ENCODE measurements at places on chromosomes 12 and 14.
A peak's percentile ranks its signal among the peaks of the same experiment; 100 is the strongest.

GRCh38 chr12:82058197-82058596 lies 299.0 kb upstream of the PPFIA2 start:
- DNase-seq = no peak

DNA sequence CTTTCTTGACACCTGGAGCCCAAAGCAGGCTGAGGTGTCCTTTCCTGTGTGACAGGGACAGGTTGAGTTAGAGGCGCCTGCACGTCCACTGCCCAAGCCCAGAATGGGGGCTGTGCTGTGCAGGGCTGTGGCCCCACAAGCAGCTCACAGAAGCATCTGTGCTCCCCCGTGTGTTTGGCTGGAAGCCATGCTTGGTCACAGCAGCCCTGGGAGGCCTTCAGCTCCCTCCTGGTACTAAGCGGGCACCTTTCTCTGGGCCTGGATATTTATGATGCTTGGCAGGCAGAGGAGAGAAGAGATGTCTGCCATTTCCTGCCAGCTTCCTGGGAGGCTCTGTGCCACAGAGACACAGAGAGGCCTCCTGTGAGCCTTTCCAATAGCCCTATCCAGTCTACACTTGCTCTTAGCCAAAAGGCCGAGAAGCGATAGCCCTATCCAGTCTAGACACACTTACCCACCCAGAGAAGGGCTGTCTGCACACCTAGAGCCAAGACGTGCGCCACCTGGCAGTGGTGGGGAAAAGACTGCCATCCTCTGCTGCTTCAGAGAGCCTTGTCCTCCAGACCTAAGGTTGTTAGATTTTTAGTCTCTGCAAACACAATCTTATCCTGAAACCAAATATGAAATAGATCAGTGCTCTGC lies 117.4 kb downstream of the GCH1 start:
- DNase-seq = no peak

- DNase-seq = no peak
These were observed 67.5 kb upstream of the SLC35F4 start for GRCh38 chr14:57933349-57933748.

GRCh38 chr14:100905166-100905565 lies 1.6 kb upstream of the RTL1 start:
- no peak for DNase-seq

DNA sequence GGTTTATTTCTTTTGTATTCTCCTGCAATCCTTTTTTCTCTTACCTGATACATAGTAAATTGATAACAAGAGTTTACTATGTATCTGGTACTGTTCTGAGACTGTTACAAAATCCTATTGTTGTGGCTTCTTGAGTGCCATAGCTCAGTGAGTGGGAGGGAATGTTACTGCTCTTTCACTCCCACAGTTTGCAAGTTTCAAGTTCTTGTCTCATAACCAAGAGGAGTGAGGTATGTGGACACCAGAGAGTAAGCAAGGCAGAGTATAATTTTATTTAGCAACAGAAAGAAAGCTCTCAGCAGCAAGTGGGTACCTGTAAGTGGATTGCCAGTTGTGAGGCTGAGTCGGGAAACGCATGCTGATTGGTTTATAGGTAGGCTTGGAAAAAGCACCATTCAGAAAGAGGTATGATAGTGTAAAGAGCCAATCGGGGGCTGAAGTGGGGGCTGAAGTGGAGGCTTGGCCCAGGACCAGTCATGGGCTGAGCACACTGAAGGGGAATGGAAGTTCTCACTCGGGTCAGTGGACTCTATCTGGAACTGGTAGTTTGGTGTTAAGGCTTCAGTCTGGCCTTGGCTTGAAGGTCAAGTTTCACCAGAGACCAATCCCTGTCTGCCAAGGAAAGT lies 850.8 kb downstream of the TMTC2 start:
- DNase-seq = no peak

- no peak for DNase-seq
These were observed 144.4 kb upstream of the ATXN7L3B start for GRCh38 chr12:74393272-74393671.

DNA sequence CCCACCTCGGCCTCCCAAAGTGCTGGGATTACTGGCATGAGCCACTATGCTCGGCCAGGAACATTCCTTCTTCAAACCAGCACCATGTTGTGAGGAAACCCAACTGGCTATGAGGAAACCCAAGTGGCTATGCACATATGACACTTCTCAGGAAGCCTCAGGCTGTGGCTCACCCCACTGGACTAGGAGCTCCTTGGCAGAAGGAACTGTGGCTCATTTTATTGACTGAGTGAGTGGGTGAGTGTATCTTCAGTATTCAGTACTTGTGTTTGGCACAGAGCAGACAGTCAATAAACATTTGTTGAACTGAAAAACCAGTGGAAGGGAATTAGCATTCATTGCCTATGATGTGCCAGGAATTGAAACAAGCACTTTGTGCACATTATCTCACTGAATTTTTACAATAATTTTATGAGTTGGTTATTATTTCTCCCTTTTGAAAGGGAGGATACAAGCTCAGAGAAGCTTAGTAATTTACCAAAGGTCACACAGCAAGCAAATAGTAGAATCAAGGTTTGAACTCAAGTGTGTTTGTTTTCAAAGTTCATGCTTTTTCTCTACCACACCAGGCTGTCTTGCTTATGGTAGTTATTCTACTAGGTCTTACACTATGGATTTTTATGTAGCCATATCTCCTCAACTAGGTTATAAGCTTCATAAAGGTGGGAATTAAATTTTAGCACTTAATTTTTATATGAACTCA lies 121.6 kb downstream of the VEZT start:
- no peak for DNase-seq

DNA sequence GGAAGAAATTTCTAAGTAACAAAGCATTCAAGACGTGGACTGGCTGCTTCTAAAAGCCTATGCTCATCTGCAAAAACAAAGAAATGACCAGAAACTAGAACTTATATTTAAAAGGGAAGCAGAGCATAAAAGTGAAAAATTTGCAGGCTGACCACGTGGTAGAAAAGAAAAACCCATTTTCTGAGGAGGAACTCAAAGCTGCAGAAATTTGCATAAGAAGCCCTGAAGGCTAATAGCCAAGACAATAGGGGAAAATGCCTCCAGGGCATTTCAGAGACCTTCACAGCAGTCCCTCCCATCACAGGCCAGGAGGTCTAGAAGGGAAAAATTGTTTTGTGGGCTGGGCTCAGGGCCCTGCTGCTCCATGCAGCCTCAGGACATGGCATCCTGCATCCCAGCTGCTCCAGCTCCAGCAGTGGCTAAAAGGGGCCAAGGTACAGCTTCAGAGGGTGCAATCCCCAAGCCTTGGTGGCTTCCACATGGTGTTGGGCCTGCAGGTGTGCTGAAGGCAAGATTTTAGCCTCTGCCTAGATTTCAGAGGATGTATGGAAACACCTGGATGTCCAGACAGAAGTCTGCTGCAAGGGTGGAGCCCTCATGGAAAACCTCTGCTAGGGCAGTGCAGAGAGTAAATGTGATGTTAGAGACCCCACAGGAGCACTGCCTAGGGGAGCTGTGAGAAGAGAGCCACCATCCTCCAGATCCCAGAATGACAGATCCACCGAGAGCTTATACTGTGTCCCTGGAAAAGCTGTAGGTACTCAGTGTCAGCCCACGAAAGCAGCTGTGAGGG lies 55.5 kb downstream of the CHGA start:
- DNase-seq = no peak

- no peak for DNase-seq
These were observed 843 bp upstream of the NUAK1 start for GRCh38 chr12:106139422-106140171.

GRCh38 chr12:111585690-111586089 lies 13.4 kb downstream of the ATXN2 start:
- DNase-seq = no peak

GRCh38 chr12:90333939-90334338 lies 621.0 kb downstream of the CCER1 start:
- DNase-seq = peak; percentile 98

- DNase-seq = no peak
These were observed 21.7 kb downstream of the L2HGDH start for GRCh38 chr14:50290306-50290705.

DNA sequence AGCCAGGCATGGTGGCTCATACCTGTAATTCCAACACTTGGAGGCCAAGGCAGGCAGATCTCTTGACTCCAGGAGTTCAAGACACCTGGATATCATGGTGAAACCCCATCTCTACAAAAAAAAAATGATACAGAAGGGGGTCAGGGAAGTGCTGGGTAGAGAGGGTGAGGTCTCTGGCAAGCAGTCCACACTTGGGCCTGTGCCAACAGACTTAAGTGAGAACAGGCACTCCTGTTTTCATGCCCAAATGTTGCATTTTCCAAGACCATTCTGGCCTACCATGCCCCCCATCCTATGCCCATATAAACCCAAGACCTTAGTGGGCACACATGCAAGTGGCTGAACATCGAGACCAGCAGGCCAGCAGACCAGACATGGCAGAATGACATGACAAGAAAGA lies 16.0 kb upstream of the CMAS start:
- no peak for DNase-seq

GRCh38 chr12:110249105-110249504 lies 31.9 kb upstream of the ATP2A2 start:
- no peak for DNase-seq

- DNase-seq = peak; percentile 90
These were observed at the start of gene NFYB for GRCh38 chr12:104137902-104138796. Gene NFYB (minus strand): TSS chr12:104138210. CDS start chr12:104135453, 2,757 bp downstream.

- DNase-seq = no peak
These were observed 63.9 kb upstream of the GALNT9 start for GRCh38 chr12:132393245-132393795.

DNA sequence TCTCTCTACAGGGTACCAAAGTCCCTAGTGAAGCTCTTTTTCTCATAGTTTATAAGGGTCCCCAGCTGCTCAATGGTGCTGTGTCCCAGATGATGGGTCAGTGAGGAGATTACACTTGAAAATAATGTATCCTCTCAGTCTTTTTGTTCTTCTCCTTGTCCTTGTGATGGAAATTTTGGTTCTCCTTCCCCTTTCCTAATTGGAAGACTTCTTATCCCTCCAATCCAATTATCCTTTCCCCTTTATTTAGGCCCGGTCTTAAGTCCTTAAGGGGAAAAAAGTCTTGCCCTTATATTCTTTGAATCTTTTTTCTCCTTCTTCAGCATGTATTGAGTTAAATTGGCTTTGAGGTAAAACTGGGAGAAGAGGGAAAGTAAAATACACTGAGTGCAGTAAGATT lies 126.1 kb upstream of the PTPRQ start:
- DNase-seq = no peak

DNA sequence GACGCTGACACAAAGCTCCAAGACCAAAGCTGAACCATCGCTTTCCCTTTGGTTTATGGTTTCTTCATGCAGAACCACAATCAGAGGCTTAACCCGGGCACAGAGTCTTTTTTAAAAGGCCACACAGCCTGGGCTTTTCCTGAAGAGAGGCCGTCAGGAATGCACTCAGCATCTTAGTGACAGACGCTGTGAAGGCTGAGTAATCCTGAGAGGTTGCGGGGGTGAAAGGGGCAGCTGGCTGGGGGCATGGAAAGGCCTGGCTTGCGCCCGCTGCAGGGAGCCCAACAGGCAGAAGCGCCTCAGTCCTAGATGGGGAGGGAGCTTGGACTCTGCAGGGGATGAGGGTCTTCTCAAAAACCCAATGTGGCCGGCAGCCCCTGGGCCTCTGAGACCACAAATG lies 13.6 kb downstream of the CTDSP2 start:
- no peak for DNase-seq

GRCh38 chr14:100392356-100392755 lies 69.2 kb downstream of the SLC25A47 start:
- DNase-seq = no peak

DNA sequence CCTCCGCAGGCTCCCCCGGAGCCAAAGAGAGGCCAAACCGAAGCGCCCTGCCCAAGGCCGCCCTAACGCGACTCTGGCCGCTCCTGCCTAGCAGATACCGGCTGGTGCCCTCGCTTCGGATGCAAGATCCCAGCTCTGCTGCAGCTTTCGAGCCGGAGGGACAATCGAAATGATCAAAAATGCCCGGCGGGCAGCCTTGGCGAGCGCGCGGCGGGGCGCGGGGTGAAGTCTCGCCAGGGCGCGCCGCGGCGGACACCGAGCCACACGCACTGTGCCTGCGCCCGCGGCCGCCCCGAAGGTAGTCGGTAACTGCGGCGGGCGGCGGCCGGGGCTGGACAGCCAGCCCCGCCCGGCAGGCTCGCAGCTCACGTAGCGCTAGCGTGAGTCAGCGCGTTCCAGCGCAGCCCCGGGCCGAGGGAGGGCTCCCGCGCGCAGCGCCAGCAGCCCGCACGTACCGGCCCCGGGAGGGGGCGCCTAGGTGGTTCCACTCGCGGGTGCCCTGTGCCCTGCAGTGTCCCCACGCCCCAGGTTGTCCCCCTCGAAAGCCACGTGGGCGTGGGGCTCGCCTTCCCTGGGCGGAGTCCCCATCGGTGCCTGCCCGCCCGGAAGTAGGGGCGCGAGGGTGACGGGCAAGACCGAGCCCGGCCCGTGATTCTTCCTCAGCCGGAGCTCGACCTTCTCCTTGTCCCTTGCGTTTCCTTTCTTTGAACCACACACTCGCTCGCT lies 109.2 kb upstream of the EGLN3 start:
- peak; percentile 56 for DNase-seq

GRCh38 chr14:72308967-72309485 lies 376.8 kb downstream of the RGS6 start:
- DNase-seq = no peak

GRCh38 chr14:68730811-68731425 lies 61.9 kb downstream of the ZFP36L1 start:
- no peak for DNase-seq

DNA sequence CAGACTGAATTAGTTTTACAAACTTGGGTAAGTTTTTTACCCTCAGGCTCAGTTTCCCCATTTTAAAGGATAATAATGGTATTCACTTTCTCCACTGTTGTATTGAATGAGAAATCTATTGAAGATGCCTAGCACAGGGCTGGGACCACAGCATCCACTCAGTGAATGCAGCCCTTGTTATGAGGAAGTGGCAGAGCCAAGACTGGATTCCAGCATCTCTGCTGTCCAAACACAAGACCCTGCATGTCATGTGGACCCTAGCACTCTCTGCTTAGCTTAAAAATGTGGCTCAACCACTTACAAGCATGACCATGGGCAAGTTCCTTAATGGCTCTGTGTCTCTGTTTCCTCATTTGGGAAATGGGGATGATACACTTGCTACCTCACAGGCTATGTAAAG lies 24.1 kb upstream of the TRIM9 start:
- DNase-seq = peak; percentile 87

- no peak for DNase-seq
These were observed 319.6 kb downstream of the BTG1 start for GRCh38 chr12:91825999-91826398.

DNA sequence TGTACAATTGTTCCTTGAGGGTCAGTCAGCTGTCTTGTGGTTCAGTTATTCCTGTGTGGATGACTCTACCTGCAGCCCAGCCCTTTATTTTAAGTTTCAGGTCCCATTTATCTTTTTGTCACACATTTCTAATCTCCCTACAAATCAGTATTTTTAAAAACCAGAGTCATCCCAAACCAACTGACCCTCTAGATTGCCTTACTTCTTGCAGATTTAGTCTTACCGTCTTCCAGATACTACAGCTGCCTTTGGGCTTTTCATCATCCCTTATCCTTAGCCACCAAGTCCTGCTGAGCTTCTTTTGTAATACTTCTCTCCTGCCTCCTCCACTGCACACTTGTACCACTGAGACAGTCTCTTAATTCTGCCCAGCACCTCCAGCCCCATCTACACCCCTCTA lies 54.9 kb downstream of the PRKCH start:
- DNase-seq = no peak

- no peak for DNase-seq
These were observed 630 bp downstream of the PLEKHH1 start for GRCh38 chr14:67533754-67534085.

- no peak for DNase-seq
These were observed 13.1 kb downstream of the ARF6 start for GRCh38 chr14:49905989-49906388.

- no peak for DNase-seq
These were observed 26.1 kb upstream of the SLC6A13 start for GRCh38 chr12:288687-289086.

GRCh38 chr14:34912182-34912581 lies 37.0 kb upstream of the BAZ1A start:
- DNase-seq = no peak
